Ovary (tissue), 10 donors: ENCODE measurements at places on chromosomes 3 and 15. TPM values are rescaled to one million over a fixed set of nuclear protein-coding genes. Genes with fewer than 3 reads are reported as not detected.

GRCh38 chr3:149243540-149243939, 21.9 kb upstream of the CP start:
- no peak for DNase-seq
- H3K27ac ChIP-seq, result no peak overlapping the region
- no peak overlapping the region for H3K4me3 ChIP-seq
- no peaks in the 10 kb centered on the region for H3K36me3 ChIP-seq
- H3K4me1 ChIP-seq, result peaks cover 16% of the 10 kb centered on the region
- H3K27me3 ChIP-seq, result no peaks in the 10 kb centered on the region

- H3K4me3 ChIP-seq, result no peak overlapping the region
- H3K27me3 ChIP-seq, result no peaks in the 10 kb centered on the region
- no peak overlapping the region for H3K27ac ChIP-seq
- no peaks in the 10 kb centered on the region for H3K36me3 ChIP-seq
Measured at GRCh38 chr3:56845505-56845904, 43.8 kb upstream of the ARHGEF3 start.

GRCh38 chr3:140117096-140117526, 182.1 kb downstream of the CLSTN2 start:
- H3K27me3 ChIP-seq, result no peaks in the 10 kb centered on the region
- no peak overlapping the region for H3K4me3 ChIP-seq
- H3K27ac ChIP-seq, result no peak overlapping the region
- H3K36me3 ChIP-seq, result no peaks in the 10 kb centered on the region
- peaks cover 9% of the 10 kb centered on the region for H3K4me1 ChIP-seq
- no peak for DNase-seq

- H3K4me1 ChIP-seq, result peaks cover 11% of the 10 kb centered on the region
- H3K27me3 ChIP-seq, result no peaks in the 10 kb centered on the region
- H3K4me3 ChIP-seq, result no peak overlapping the region
- no peaks in the 10 kb centered on the region for H3K36me3 ChIP-seq
Measured at GRCh38 chr3:14537590-14538450, 2.3 kb downstream of the GRIP2 start.

DNA sequence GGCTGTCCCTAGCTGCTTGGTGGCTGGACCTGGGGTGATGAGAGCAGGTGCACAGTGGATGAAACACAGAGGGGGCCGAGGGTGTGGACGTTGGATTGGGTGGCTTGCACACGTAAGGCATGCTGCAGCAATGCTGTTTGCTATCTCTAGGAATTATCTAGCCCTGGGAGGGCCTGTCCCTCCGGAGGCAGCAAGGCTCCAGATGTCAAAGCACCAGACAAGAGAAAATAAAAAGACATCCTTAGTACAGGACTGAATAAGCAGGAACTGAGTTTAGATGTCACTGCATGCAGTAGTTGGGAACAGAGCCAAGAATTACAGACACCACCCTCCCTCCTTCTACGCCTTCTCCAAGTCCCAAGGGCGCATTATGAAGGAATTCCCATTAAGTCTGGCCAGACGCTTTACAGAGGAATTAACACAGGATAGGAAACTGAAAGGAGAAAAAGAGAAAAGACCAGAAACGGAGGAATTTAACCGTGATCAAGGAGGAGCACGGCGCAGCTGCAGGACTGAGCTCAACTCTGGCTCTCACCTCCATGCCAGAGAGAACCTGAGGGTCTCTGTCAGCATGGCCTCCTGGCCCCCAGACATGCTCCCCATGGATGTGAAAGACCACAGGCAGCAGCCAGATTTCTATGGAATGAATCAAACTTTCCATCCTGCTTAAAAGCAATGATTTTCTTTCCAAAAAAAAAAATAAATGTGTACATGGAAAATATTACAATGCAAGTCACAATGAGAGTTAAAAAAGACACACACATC, 13.8 kb downstream of the ATP10A start:
- no peaks in the 10 kb centered on the region for H3K27me3 ChIP-seq
- DNase-seq, result no peak
- no peaks in the 10 kb centered on the region for H3K36me3 ChIP-seq
- no peak overlapping the region for H3K27ac ChIP-seq
- peaks cover 5% of the 10 kb centered on the region for H3K4me1 ChIP-seq

DNA sequence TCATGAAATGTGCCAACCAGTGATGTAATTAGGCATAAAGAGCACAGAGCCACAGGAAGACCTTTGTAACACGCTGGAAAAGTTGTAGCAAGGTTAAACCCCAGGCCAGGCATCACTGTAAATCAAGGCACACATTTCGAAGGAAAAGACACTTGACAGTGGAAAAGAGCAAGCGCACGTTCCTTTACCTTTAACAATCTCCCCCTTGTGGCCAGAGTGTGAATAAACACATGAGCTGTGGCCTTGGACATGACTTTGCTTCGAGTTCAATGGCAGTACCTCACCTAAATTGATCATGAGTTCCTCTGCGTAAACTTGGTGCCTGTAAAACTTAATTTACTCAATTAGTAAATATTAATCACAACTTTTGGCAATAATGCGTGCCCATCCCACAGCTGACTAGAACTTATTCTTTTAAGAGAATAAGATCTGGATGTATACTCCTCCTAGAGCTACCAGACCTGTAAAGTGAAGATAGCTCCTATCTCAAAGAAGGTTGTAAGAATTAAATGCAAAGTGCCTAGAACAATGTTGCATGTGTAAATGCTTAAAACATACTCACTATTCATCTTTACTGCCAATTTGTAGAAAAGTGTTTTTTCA, 757.0 kb upstream of the NECTIN3 start:
- H3K4me1 ChIP-seq, result no peaks in the 10 kb centered on the region
- no peaks in the 10 kb centered on the region for H3K36me3 ChIP-seq
- H3K27me3 ChIP-seq, result no peaks in the 10 kb centered on the region
- no peak overlapping the region for H3K4me3 ChIP-seq
- no peak for DNase-seq

DNA sequence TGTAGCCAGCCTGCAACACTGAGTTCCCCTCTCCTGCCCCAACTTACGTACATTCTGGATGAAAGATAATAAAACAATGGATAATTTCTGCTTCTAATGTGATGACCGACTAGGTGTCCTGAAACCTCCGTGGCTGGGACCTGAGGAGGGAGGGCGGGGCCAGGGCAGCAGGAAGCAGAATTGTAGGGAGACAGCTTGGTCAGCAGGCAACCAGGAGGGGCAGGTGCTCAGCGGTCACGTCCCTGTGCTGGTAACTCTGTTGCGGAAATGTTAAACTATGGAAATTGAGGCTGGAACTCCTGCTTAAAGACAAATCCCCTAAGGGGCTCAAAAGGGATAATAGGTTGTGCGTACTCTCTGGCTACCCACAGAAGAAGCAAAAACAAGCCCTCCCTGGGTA, 30.4 kb downstream of the SLC6A20 start:
- no peaks in the 10 kb centered on the region for H3K4me1 ChIP-seq
- no peaks in the 10 kb centered on the region for H3K27me3 ChIP-seq
- H3K4me3 ChIP-seq, result no peak overlapping the region

GRCh38 chr15:51250217-51251011, 88.0 kb downstream of the CYP19A1 start:
- no peak for DNase-seq
- no peaks in the 10 kb centered on the region for H3K36me3 ChIP-seq
- H3K27ac ChIP-seq, result no peak overlapping the region
- H3K27me3 ChIP-seq, result no peaks in the 10 kb centered on the region

- no peaks in the 10 kb centered on the region for H3K4me1 ChIP-seq
- H3K36me3 ChIP-seq, result no peaks in the 10 kb centered on the region
- no peak for DNase-seq
- H3K27me3 ChIP-seq, result no peaks in the 10 kb centered on the region
Measured at GRCh38 chr3:42707620-42708355, 5.2 kb upstream of the HHATL start.

LRRN1 gene
- total RNA-seq, result 15.4 TPM

FBXO40 gene
- 0.13 TPM for total RNA-seq
